Kidney glomerular epithelial cell (primary cell): ENCODE measurements at places on chromosomes 7 and 10.

- DNase-seq = no peak
These were observed 149.8 kb downstream of the DGKI start for GRCh38 chr7:137696988-137697387.

GRCh38 chr7:11336432-11336831 lies 362.8 kb downstream of the PHF14 start:
- no peak for DNase-seq

GRCh38 chr7:55043691-55044370 lies 25.0 kb downstream of the EGFR start:
- no peak for DNase-seq

GRCh38 chr7:1940863-1941262 lies 270.8 kb downstream of the ELFN1 start:
- DNase-seq = no peak

- no peak for DNase-seq
These were observed 5.5 kb upstream of the DUSP5 start for GRCh38 chr10:110492069-110492822.

GRCh38 chr10:103696411-103697145 lies 158.8 kb downstream of the SH3PXD2A start:
- DNase-seq = peak; percentile 61

DNA sequence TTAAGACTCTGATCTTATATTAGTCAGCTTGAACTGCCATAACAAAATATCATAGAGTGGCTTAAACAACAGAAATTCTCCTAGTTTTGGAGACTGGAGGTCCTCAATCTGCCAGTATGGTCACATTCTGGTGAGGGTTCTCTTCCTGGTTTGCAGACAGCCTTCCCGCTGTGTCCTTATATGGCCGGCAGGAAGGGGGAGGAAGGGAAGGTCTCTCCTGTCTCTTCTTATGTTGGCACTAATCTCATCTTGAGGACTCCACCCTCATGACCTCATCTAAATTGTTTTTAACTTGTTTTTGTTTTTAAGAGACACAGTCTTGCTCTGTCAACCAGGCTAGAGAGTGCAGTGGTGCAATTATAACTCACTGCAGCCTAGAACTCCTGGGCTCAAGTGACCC lies 53.1 kb downstream of the VPS41 start:
- no peak for DNase-seq

GRCh38 chr10:27247006-27247405 lies 6.4 kb upstream of the ACBD5 start:
- DNase-seq = no peak

- DNase-seq = no peak
These were observed 47.3 kb downstream of the PROSER2 start for GRCh38 chr10:11870461-11870780.

GRCh38 chr10:119352042-119352441 lies 144.7 kb downstream of the GRK5 start:
- no peak for DNase-seq
